ENCODE measurements at places on chromosomes 5 and 9.

DNA sequence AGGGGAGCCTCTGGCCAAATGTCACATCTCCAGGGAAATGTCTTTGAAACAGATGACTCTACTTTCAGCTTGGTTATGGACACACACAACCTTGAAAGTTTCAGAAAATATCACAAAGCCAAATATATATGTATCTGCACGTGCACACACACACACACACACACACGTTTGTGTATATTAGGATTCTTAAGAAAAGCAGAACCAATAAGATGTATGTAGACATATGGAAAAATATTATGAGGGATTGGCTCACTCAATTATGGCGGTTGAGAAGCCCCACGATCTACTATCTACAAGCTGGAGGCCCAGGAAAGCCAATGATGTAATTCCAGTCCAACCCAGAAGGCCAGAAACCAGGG lies 194.9 kb downstream of the PALM2AKAP2 start:
- no peak for DNase-seq

DNA sequence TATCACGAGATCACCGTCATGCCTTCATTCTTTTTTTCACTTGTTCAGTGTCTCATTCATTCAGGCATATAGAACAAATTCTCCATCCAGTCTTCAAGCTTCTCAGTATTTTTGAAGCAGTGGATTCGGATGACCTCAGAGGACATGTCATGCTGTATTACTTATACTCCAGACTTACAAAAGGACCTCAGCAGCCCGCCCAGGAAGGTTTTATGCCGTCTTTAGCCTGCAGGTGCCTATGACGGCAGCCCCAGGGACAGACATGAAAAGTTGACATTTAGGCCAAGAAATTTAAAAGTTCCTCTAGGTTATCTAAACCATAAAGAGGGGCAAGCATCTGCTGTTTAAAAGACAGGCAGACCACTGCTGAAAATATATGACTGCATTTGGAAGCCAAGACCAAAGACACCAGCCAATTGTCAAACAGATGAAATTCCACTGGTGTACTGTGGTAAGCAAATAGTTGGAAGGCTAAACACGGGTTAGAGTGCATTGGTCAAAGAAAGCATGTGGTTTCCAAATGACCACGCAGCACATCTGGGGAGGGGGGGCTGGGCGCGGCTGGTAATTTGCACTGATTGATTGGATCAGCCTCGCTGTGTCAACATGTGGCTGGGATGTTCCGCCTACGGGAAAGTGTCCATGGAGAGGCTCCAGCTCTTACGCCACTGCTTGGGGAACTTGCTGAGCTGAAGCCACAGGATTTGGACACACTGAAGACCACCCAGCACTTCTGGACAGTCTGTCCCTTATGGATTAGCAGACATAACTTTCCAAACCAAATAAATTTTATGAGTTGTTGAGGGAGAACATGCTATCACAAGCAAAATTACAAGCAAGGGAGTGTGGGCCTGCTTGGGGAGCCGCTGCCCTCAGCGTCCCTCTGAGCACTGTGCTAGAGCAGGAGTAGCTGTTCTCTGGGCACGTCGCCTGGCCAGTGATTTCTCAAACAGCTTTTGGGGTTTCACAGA lies 173.6 kb downstream of the FANCC start:
- DNase-seq, result peak; percentile 87

GRCh38 chr9:135130207-135130976 lies 42.9 kb downstream of the OLFM1 start:
- DNase-seq, result no peak

DNA sequence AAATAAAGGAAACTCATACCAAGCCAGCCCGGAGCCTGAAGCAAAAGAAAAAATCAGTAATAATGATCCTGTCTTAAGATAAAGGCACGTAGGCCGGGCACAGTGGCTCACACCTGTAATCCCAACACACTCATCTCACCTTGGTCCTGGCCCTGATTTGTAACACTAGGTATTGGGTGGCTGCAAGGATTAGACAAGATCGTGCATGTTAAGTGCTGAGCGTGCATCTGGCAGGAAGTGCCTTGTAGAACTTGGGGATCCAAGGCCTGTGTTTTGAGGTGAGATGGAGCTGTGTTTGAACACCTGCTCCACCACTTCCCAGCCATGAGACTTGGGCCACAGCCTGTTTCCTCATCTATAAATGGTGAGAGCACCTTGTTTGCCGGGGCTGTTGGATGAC lies 41.5 kb downstream of the SPRY4 start:
- no peak for DNase-seq

GRCh38 chr9:117160254-117160653 lies 254.6 kb downstream of the ASTN2 start:
- no peak for DNase-seq

- no peak for DNase-seq
These were observed 76.0 kb downstream of the ARL15 start for GRCh38 chr5:54234304-54234933.
